ENCODE measurements at places on chromosomes 7 and 10.

GRCh38 chr7:98287486-98287959 is 6.0 kb downstream of the BRI3 start:
- DNase-seq, result no peak

DNA sequence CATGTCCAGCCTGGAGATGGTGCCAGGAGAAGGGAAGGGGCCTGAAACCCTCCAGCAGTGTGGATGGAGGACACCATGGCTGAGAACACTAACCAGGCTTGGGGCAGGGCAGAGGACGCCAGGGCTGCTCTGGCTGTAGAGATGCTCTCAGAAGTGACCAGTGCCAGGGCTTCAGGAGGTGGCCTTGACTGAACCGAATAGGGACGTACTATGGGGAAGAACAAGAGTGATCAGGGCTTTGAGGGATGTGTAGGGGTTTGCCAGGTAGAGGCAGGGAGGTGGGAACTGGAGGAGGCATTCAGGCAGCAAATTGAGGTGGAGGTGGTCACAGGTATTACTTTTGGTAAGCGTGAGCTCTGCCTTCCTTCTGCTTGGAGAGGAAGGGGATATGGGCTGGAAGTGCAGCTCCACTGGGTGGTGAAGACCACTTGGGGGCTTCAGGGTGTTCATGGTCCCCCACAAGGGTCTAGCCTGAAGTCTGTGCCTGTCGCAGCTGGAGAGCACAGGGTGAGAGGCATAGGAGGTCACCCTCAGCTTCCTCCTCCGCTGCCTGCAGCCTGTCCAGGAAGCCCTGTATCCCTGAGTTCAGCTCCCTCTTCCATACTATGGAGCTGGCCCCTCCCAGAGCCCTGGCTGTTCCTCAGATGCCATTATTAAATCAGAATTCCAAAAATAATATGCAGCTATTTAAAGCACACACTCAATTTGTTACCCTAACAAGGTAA is 27.8 kb downstream of the ADCY1 start:
- no peak for DNase-seq

DNA sequence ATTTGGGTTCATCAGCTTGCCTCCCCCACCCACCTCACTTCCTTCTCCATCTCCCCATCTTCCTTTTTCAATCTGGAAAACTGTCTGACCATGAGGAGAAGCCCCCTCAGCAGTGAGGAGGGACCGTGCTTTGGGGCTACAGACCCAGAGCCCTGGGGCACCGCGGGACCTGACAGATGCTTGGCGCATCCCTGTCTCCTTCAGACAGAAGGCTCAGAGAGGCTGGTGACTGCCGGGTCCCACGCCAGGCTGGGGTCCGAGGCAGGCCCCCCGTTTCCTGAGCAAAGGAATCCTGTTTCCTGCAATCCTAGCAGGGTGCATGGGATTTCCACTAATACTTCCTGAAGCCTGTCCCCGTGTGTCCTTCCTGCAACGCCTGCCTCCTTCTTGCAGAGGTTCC is 147.0 kb downstream of the FANK1 start:
- DNase-seq, result no peak

DNA sequence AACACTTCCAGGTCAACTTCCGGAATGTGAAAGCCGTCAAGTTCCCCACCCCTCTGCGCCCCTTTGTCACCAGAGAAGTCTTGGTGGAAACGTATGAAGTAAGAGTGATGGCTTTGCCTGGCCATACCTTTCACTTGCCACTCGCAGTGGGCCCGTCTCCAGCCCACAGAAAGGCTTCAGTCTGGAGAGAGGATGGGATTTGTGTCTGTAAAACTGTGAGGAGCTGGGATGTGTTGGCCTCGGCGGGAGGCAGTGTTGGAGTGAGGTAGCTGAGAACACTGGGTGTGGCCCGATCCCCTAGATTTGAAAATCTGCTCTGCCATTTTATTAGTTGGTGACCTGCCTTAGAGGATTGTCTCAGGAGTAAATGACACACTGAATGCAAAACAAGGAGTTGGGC is 6.4 kb downstream of the ADCK2 start:
- no peak for DNase-seq

DNA sequence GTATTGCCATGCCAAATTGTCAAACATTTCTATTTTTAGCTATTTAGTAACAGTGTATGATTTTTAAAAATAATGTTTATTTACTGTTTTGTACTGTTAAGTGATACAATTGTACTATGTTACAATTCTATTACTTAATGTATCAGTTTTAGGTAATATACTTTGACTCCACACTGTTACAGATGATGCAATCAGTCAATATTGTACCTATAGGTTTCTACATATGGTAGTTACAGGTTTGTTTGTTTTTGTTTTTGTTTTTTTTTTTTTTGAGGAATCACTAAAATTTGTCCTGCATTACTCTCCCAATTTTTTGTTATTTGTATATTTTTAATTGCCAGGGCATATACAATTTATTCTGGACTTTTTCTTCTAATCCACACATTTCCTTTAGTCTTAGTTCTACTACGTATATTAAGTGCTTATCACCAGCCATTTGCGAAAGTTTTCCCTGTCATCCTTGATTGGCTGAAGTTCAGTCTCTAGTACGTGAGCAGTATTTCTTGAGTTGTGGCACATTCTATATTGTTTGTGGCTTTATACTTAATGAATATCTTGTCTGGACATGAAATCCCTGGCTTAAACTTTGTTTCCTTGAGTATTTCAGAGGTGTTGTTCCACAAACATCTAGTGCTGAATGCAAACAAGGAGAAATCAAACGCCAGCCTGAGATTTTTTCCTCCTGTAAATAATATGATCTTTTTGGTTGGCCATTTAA is 114.1 kb downstream of the MAGI2 start:
- DNase-seq, result no peak

- no peak for DNase-seq
Measured at GRCh38 chr10:77493851-77494261, 143.8 kb downstream of the KCNMA1 start.

DNA sequence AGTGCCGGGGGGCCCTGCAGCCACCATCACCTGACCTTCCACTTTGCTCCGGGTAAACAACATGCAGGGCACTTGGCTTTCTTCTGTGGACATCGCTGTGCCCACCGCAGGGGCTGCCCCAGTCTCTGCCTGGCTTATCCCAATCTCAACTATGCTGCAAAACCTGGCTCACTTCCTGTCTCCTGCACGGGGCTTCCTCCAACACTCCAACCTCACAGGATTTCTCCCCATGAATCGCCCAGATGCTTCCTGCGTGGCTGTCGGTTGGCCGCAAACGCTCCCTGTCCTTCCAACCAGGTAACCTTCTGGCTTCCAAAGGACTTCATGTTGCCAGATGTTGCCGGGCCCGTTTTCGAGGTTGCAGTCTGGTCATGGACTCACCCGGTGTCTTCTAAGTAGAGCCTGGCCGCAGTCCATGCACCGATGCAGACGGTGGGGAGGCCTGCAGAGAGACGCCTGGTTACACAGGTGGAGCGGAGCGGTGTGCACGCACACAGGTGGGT is 109.0 kb downstream of the VIPR2 start:
- no peak for DNase-seq

DNA sequence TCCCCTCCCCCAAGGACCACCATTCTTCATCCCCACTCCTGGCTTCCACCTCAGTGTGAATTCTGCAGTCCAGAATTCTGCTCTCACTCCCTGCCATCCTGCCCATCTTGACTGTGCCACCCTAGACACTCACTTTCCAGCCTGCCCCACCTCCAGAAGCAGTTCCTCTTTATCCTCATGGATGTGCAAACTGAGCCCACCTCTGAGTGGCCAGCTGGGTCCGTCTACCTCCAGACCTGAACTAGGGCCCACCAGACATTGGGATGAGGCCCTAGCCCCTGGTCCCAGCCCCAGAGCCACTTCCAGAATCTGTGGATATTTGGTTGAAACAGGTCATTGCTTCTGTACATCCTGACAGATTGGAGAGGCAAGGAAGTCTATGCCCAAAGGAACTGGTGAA is 58.5 kb downstream of the GRID1 start:
- no peak for DNase-seq

- no peak for DNase-seq
Measured at GRCh38 chr7:80428161-80429054, 83.5 kb downstream of the GNAT3 start.

DNA sequence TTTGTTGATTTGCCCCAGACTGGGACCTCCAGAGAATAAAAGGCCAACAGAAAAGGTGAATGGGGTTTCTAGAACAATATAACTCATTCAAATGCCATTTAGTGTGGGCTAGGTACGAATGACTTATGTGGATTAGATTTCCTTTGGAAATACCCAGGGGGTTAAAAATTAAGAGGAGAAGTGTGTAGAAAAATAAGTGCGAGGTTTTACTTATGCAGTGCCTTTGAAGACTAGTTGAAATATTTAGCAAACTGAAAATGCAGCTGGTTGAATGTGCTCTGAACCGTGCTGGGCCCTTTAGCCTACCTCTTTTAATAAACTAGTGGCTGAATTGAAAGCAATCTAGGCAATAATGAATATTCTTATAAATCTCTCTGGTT is 180.6 kb downstream of the LRMDA start:
- DNase-seq, result no peak

GRCh38 chr7:42253316-42253715 is 16.3 kb upstream of the GLI3 start:
- DNase-seq, result no peak

- DNase-seq, result no peak
Measured at GRCh38 chr10:79244068-79244442, 103.2 kb upstream of the PPIF start.

DNA sequence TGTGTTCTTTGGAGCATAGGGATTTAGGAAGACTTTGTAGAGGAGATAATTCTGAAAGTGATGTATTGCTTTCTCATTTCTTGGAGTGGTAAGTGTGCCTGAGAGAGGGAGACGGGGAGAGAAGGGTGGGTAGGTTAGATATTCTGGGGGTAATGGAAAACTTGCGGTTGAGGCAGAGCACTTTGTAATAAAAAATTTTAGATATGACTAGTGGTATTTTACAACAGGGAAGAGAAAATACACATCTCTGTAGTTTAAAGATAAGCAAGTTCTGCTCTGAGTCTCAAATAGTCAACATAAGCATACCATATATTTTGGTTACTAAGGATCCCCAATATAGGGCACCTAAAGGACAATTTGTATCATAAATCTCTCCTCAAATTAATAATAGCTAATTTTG is 6.6 kb downstream of the VPS50 start:
- no peak for DNase-seq

DNA sequence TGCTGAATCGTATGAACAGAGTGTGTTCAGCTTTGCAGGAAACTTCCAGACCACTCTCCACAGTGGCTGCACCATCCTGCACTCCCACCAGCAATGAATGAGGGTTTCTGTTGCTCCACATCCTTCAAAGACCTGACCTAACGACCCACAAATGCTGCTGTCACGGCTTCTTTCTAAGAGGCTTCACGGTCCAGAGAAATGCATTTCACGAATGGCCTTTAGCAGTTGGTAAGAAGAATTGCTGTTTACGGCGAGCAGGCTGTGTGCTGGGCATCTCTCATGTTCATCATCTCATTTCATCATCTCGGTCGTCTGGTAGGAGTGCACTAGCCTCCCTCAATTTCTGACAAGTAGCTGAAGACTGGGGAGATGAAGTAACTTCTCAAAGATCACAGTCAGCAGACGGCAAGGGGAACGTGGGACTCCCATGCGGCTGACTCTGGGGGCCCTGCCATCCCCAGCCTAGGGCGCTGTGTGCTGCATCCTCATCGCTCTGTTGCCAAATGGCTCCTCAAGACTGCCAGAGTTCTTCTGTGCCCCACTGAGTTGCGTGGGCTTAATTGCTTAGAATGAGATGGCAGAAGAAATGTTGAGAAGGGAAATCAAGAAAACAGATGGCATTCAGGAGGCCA is 72.9 kb downstream of the ADARB2 start:
- DNase-seq, result no peak

GRCh38 chr10:31263903-31264302 is 55.1 kb upstream of the ZEB1 start:
- DNase-seq, result no peak

DNA sequence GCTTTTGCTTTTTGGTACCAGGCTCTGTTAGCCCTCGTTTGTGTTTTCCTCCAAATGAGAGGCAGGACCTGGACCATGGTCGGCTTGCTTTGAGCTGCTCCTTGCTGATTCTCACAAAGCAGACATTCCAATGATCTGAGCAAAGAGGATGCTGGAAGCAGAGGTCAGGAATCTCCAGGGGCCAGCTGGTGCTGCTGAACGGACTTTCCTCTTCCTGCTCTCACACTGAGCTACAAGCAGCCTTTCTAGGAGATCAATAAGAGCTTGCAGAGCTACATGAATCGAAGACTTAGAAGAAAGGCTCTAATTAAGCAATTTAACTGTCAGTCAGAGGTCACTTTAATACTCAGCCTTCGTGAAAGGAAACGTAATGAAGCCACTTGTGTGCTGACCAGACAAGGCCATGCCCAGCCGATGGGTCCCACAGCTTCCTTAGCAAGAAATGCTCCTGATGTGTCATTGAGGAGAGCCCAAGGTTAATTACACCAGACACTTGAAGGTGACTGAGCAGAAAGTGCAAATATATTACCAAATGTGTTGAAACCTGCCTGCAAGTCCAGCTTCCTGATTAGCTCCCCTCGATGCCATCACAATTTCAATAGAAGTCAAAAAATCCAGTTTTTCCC is 151.3 kb upstream of the RSU1 start:
- DNase-seq, result no peak

- no peak for DNase-seq
Measured at GRCh38 chr7:2210551-2211258, 22.0 kb downstream of the MAD1L1 start.

- DNase-seq, result no peak
Measured at GRCh38 chr7:92002720-92003119, 62.1 kb downstream of the AKAP9 start.

DNA sequence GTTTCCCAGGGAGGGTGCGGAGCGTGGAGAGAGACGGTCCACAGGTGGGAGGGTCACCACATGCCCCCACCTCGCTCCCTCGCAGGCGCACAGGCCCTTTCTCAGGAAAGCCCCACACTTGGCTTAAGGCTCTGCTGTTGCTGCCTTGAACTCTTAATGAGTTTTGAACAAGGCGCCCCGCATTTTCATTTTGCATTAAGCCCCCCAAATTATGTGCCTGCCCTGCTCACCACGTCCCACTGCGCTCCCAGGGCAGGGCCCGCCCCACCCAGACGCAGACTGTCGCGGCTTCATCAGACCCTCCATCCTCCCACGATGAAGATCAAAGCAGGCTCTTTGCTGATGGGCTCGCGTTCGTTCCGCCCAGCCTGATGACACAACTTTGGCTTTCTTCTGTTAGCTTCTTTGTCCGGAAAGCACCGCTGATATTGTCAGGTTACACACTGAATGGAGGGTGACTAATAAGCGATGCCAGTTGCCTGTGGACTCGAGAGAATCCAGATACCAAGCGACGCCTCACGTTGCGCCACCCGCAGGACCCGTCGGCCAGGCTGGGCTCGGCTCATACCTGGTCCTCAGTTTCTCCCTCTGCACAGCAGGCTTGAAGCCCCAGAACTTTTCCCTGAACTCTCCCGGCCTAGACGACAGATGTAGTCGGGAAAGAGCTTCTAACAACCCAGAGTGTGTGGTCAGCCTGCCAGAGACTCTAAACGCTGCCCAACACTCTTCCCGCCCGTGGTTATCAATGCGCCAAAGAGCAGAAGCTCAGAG is 9.5 kb downstream of the CALML3 start:
- DNase-seq, result no peak

GRCh38 chr10:89867964-89868363 is 166.6 kb downstream of the KIF20B start:
- DNase-seq, result no peak

All from activated CD8-positive, alpha-beta memory T cell treated with anti-CD3 and anti-CD28 coated beads, Interleukin-2, amount 50 U/mL, for 4 hours (primary cell).